Upper lobe of left lung (tissue), 6 donors: ENCODE measurements at places on chromosomes 7 and 10. TPM values are rescaled to one million over a fixed set of nuclear protein-coding genes. Genes with fewer than 3 reads are reported as not detected.
A peak's percentile ranks its signal among the peaks of the same experiment; 100 is the strongest.

GRCh38 chr10:55466806-55467504 is 665.9 kb upstream of the PCDH15 start:
- H3K4me3 ChIP-seq = no peak overlapping the region
- H3K27me3 ChIP-seq = no peaks in the 10 kb centered on the region
- H3K36me3 ChIP-seq = no peaks in the 10 kb centered on the region
- no peak overlapping the region for H3K27ac ChIP-seq
- no peaks in the 10 kb centered on the region for H3K4me1 ChIP-seq

GRCh38 chr10:48574817-48575380 is 30.0 kb downstream of the ARHGAP22 start:
- H3K4me3 ChIP-seq = no peak overlapping the region
- no peaks in the 10 kb centered on the region for H3K4me1 ChIP-seq
- no peak overlapping the region for H3K27ac ChIP-seq
- no peaks in the 10 kb centered on the region for H3K27me3 ChIP-seq
- DNase-seq = no peak

DNA sequence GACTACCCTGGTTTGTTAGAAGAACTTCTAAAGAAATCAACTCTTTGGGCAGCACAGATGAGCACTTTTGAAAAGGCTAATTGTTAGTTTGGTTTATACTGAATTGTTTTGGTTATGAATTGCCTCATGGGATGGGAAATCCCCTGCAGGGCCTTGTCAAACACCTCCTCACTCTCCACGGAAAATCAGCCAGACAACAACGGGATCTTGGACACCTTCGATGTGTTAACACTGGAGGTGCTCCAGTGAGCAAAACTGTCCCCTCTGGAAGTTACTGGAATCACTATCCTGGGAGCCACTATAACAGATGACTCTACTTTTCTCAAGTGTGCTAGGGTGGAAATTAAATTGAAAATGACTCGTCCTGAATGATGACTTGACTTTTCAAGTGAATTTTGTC is 38.7 kb downstream of the CDK6 start:
- no peak overlapping the region for H3K27ac ChIP-seq
- DNase-seq = no peak
- no peaks in the 10 kb centered on the region for H3K27me3 ChIP-seq
- H3K4me1 ChIP-seq = peaks cover 19% of the 10 kb centered on the region
- no peak overlapping the region for H3K4me3 ChIP-seq

GRCh38 chr10:67772894-67773511 is 65.0 kb downstream of the DNAJC12 start:
- no peak overlapping the region for H3K27ac ChIP-seq
- no peak overlapping the region for H3K4me3 ChIP-seq
- DNase-seq = no peak
- H3K4me1 ChIP-seq = no peaks in the 10 kb centered on the region
- H3K36me3 ChIP-seq = no peaks in the 10 kb centered on the region

- H3K4me3 ChIP-seq = no peak overlapping the region
- H3K36me3 ChIP-seq = no peaks in the 10 kb centered on the region
- H3K4me1 ChIP-seq = no peaks in the 10 kb centered on the region
- DNase-seq = no peak
- H3K27ac ChIP-seq = no peak overlapping the region
- H3K27me3 ChIP-seq = no peaks in the 10 kb centered on the region
Observed at GRCh38 chr10:77782328-77783061, 144.1 kb downstream of the DLG5 start.

GRCh38 chr10:81570878-81571794 is 303.9 kb upstream of the NRG3 start:
- peak; percentile 51 for DNase-seq
- no peaks in the 10 kb centered on the region for H3K36me3 ChIP-seq
- no peaks in the 10 kb centered on the region for H3K27me3 ChIP-seq
- H3K4me1 ChIP-seq = no peaks in the 10 kb centered on the region

DNA sequence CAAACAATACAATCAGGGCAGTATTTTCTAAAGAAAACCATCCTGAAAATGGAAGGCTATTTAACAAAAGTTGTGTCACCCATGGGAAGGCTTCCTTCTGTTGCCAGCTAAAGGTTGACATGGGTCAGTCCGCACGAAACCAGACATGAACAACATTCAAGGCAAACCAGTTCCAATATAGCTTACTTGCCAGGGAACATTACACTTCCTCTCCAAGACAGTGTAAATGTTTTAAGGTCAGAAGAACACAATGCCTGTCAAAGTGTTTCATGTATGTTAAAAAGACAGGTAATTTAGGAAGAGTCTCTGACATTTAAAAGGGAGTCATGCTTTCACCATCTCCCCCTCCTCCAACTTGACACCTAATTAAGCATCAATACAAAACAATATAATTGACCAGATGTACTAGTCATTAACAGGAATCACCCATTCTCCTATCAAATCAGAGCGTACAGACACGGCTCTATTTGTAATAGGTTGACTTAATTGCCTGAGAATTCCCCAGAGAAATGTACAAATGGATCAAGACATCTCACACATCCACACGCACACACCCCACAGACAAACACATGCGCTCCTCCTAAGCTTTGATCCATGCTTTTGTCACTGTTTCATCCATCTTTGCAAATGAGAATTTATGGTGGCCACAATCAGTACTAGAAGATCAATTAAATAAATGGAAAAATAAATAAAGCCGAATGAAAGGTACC is 69.5 kb downstream of the CACNA2D1 start:
- H3K27ac ChIP-seq = no peak overlapping the region
- H3K36me3 ChIP-seq = no peaks in the 10 kb centered on the region
- DNase-seq = no peak

DNA sequence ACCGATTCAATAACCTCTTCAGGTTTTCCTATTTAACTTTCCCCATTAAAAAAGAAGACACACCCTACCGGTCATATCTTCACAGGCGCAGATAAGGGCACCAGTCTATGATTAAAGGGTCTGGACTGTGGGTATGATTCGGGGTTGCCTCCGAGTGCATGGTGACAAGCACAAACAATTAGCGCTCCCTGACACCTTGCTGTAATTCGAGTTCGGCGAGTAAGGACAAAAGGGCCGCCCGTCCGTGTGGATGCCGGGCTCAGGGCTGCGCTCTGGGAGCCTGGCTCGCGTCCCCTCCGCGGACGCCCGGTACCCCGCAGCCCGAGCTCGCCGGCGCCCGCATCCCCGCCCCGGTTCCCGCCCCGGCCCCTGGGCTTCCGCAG is 111.9 kb upstream of the RHEB start:
- peaks cover 11% of the 10 kb centered on the region for H3K4me1 ChIP-seq
- DNase-seq = no peak
- H3K4me3 ChIP-seq = peak overlapping the region; percentile 61
- H3K27me3 ChIP-seq = no peaks in the 10 kb centered on the region
- H3K36me3 ChIP-seq = no peaks in the 10 kb centered on the region

DNA sequence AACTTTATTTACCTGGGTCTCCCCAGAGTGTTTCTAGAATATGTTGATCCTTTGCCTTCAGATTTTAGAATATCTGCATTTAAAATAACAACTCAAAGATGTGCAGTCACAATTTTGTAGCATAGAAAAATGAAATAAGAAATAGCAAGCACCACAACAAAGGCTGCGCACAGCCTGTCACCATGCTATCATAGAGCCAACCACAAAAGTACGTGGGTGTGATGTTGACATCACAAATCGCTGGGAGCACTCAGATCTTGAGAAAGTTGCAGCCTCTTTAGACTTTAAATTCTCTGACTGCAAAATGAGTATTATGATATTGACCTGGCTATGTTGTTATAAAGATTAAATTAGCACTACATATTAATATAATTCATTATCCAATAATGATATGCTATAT is 177.9 kb downstream of the TNS3 start:
- H3K27ac ChIP-seq = no peak overlapping the region
- DNase-seq = peak; percentile 20
- H3K4me1 ChIP-seq = peaks cover 40% of the 10 kb centered on the region
- no peak overlapping the region for H3K4me3 ChIP-seq
- no peaks in the 10 kb centered on the region for H3K36me3 ChIP-seq

DNA sequence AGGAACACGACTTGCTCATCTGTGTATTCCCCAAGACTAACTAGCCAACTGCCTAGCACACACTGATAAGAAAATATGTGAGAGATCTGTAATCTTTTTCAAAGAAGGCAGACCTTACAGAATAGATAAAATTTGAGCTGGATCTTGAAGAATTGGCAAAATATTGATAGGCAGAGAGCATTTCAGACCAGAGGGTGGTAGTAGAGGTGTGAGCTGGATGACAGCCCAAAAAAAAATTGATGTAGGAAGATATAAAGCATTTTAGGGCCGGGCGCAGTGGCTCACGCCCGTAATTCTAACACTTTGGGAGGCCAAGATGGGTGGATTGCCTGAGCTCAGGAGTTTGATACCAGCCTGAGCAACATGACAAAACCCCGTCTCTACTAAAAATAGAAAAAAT is 1.2 kb upstream of the ZNF746 start:
- DNase-seq = no peak
- H3K27me3 ChIP-seq = no peaks in the 10 kb centered on the region
- peaks cover 4% of the 10 kb centered on the region for H3K36me3 ChIP-seq
- no peak overlapping the region for H3K4me3 ChIP-seq
- H3K4me1 ChIP-seq = peaks cover 17% of the 10 kb centered on the region

DNA sequence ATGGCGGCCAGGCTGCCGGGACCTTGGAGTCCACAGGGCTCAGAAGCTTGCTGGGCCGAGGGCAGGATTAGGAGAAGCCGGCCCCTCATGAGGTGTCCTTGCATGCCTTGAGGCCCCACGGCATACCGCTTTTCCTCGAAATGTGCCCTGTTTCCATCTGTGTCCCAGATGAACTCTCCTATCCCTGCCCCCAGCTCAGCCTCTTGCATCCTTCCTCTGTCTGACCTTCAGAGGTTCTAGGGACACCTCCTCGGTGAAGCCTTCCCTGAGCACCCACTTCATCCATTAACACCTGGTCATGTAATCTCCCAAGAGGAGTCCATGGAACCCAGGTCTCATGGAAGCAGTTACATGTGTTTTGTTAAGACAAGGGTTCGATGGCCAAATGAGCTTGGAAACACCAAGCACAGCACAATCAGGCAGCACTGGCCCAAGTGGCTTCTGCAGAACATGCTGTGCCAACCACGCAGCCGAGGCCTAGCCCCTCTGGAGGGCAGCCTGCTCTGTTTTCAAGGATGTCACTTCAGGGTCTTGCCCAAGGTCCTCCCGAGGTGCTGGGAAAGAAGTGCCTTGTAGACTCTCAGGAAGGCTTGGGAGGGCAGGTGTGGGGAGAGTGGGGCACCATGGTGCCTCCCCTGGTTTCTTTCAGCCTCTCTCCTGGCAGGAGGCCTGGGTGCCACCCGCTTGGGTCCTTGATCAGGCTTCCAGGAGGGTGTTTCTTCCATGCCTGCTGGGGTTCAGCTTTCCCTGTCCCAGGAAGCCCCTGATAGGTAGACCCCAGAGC is 124.3 kb downstream of the NEURL1 start:
- H3K4me3 ChIP-seq = no peak overlapping the region
- no peak overlapping the region for H3K27ac ChIP-seq
- H3K27me3 ChIP-seq = no peaks in the 10 kb centered on the region
- no peak for DNase-seq
- peaks cover 35% of the 10 kb centered on the region for H3K4me1 ChIP-seq

DNA sequence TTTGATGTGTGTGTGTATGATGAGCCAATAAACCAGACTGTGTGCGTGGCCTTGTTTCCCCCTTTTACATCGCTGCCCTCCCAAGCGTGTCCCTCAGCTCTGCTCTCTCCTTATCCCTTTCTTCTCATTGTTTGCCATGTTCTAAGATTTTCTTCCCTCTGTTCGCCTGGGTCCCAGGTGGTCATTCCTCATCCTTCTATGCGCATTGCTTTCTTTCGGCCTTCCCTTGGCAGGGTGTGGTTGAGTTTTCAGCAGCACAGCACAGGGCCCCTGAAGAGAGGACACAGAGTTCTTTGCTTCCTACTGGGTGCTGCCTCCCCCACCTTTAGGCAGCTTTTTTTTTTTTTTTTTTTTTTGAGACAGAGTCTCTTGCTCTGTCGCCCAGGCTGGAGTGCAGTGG is 23.1 kb downstream of the GBX1 start:
- no peak overlapping the region for H3K27ac ChIP-seq
- no peaks in the 10 kb centered on the region for H3K4me1 ChIP-seq
- H3K4me3 ChIP-seq = no peak overlapping the region
- no peak for DNase-seq
- no peaks in the 10 kb centered on the region for H3K27me3 ChIP-seq

GRCh38 chr10:57222603-57223002 is 861.5 kb upstream of the ZWINT start:
- H3K36me3 ChIP-seq = no peaks in the 10 kb centered on the region
- no peak overlapping the region for H3K4me3 ChIP-seq
- H3K4me1 ChIP-seq = no peaks in the 10 kb centered on the region
- H3K27me3 ChIP-seq = no peaks in the 10 kb centered on the region
- no peak for DNase-seq
- H3K27ac ChIP-seq = no peak overlapping the region

- no peaks in the 10 kb centered on the region for H3K36me3 ChIP-seq
- no peaks in the 10 kb centered on the region for H3K4me1 ChIP-seq
- no peak overlapping the region for H3K27ac ChIP-seq
- no peak for DNase-seq
- no peak overlapping the region for H3K4me3 ChIP-seq
- H3K27me3 ChIP-seq = no peaks in the 10 kb centered on the region
Observed at GRCh38 chr10:23525406-23525805, 86.5 kb downstream of the OTUD1 start.

GRCh38 chr7:158784270-158784669 is 45.0 kb downstream of the ESYT2 start:
- no peak overlapping the region for H3K4me3 ChIP-seq
- no peaks in the 10 kb centered on the region for H3K27me3 ChIP-seq
- DNase-seq = no peak
- H3K27ac ChIP-seq = no peak overlapping the region
- H3K36me3 ChIP-seq = peaks cover 58% of the 10 kb centered on the region

DNA sequence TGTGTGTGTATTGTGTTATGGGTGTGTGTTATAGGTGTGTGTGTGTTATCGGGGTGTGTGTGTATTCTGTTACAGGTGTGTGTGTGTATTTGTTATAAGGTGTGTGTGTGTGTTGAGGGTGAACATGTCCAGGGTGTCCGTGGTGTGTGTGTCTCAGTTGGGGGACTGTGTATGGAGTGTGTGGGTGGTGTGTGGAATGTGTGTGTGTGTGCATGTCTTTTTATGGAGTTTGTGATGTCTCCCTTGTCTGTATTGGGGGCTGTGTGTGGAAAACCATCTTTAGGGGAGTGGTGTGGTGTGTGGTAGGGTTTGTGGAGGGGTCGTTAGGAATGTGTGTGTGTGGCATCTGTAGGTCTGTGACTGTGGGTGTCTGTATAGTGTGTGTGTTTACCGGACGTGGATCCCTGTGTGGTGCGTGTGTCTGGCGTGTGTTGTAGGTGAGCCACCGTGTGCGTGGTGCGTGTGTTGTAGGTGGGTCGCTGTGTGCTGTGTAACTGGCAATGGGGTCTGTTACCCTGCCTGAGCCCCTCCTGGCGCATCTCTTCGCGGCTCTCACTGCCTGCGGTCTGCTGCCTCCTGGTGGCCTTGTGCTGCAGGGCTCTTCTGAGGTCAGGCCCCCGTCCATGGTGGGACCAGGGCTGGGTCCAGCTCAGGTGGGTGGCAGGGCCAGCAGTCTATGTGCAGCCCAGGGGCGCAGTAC is 61.7 kb downstream of the PALD1 start:
- no peak overlapping the region for H3K4me3 ChIP-seq
- no peaks in the 10 kb centered on the region for H3K27me3 ChIP-seq
- H3K4me1 ChIP-seq = no peaks in the 10 kb centered on the region
- no peak overlapping the region for H3K27ac ChIP-seq
- DNase-seq = no peak

Gene ECHDC3
- 98.0 TPM for total RNA-seq

Gene TYW1
- total RNA-seq = 16.8 TPM

Gene NRG3
- total RNA-seq = 2.7 TPM

Gene ZPBP
- total RNA-seq = not detected

Gene NUTM2A
- 2.9 TPM for total RNA-seq

Gene CPA4
- total RNA-seq = not detected

Gene MMRN2
- 68.0 TPM for total RNA-seq
